ENCODE measurements at places on chromosomes 13 and 19.

- peak; percentile 47 for DNase-seq
Observed at GRCh38 chr13:39273953-39274738, 235.9 kb downstream of the NHLRC3 start.

GRCh38 chr13:95301183-95301967 is at the start of gene ABCC4:
Gene ABCC4 (minus strand): TSS chr13:95301451. CDS start chr13:95301314, 137 bp downstream.
- DNase-seq, result peak; percentile 72

GRCh38 chr19:40570313-40571004 is 6.2 kb upstream of the SHKBP1 start:
- peak; percentile 100 for DNase-seq

DNA sequence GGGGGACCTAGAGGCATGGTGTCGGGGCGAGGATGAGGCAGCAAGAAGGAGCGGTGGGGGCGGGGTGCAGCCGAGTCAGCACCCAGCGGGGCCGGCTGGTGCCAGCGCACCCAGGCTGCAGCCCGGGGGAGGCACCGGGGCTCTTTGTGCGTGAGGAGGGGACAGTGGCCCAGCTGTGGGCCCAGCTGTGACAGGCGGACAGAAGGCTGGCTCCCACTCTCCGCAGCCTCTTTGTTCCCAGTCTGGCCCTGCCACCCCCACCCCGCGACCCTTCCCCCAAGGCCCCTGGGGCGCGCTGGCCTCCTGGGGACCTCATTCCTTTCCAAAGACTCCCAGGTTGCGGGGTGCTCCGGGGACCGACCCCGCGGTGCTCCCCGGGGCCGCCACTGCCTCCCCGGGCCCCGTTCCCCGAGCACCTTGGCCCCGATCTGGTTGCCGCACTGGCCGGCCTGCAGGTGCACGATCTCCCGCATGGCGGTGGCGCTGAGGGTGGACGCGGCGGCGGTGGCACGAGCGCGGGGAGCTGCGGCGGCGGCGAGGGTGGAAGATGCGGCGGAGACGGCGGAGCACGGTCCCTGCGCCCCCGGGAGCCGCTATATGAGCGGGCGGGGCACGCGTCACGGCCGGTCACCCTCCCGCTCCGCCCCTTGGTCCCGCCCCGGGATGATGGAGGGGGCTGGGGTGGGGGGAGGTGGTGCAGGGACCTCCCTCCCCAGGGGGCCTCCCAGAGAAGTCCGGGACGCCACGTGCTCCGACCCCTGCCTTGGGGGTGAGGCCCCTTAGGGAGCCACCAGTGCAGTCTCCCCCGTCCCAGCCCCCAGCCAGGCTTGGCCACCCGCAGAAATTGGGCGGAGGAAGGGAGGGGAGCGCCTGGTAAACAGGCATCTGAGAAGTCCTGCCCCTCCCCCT is at the start of gene TUBB4A:
Gene TUBB4A (minus strand): TSS at position 570 of the 909 bp plus-strand sequence. CDS start 97 bp downstream, at position 473.
- DNase-seq, result peak; percentile 84

DNA sequence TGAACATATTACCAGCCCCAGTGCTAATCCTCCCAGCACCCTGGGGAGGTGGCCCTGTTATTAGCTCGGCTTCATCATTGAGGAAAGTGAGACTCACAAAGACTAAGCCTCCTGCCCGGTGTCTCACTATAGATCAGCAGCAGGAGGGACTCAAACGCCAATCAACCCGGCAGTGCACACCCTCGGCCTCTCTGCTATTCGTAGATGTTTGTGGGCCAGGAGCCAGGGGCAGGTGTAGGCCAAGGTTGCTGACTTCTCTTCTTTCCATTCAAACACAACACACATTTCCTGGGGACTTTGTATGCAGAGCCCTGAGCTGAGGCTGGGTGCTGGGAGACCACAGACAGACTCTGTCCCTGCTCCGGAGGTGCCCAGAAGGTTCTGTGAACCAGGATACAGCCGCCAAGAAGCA is 9.4 kb upstream of the SBK3 start:
- DNase-seq, result no peak

- no peak for DNase-seq
Observed at GRCh38 chr13:37069597-37070103, 10.2 kb upstream of the SUPT20H start.

GRCh38 chr19:17554968-17555479 is 425 bp upstream of the COLGALT1 start:
- no peak for DNase-seq

GRCh38 chr13:40527914-40528313 is 138.5 kb downstream of the FOXO1 start:
- no peak for DNase-seq

GRCh38 chr13:31043957-31044356 is 111.5 kb downstream of the TEX26 start:
- no peak for DNase-seq

GRCh38 chr19:31300422-31300821 is 48.8 kb downstream of the TSHZ3 start:
- DNase-seq, result no peak

GRCh38 chr13:74860789-74861188 is 621.2 kb downstream of the TBC1D4 start:
- DNase-seq, result no peak

DNA sequence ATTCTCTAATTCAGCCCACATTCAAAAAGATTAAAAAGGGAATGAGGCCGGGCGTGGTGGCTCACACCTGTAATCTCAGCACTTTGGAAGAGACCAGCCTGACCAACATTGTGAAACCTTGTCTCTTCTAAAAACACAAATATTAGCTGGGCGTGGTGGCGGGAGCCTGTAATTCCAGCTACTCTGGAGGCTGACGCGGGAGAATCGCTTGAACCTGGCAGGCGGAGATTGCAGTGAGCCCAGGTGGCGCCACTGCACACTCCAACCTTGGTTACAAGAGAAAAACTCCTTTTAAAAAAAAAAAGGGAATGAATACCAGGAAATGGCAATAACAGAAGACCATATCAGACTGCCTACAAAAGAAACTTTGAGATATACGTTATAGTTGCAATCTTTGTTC is 1244.5 kb downstream of the PCDH9 start:
- no peak for DNase-seq

GRCh38 chr13:109166804-109167203 is 537.4 kb downstream of the MYO16 start:
- no peak for DNase-seq

GRCh38 chr13:36129539-36129938 is 1.6 kb downstream of the DCLK1 start:
- no peak for DNase-seq
